Femur (tissue), 1 donor: ENCODE measurements at places on chromosomes 4 and X.

GRCh38 chr4:56477192-56477702 is 9.8 kb downstream of the SRP72 start:
- no peak for DNase-seq

GRCh38 chr4:8437281-8437680 is 3.2 kb downstream of the ACOX3 start:
- DNase-seq = no peak

- no peak for DNase-seq
Measured at GRCh38 chr4:155509555-155509954, 132.8 kb upstream of the MAP9 start.

DNA sequence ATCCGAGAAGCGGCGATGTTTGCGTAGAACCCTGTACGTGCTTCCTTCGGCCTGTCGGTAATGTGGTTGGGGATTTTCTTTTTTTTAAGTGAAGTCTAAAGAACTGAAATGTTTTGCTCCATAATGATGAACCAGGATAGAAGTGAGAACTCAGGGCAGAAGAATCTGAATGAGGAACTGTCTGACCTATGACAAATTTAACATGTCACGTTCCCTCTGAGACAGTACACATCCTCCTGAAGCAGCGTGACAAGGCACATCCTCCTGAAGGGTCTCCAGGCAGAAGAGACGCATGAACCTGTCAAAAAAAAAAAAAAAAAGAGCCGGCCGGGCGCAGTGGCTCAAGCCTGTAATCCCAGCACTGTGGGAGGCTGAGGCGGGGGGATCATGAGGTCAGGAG is 6.2 kb downstream of the CSF2RA start:
- no peak for DNase-seq

DNA sequence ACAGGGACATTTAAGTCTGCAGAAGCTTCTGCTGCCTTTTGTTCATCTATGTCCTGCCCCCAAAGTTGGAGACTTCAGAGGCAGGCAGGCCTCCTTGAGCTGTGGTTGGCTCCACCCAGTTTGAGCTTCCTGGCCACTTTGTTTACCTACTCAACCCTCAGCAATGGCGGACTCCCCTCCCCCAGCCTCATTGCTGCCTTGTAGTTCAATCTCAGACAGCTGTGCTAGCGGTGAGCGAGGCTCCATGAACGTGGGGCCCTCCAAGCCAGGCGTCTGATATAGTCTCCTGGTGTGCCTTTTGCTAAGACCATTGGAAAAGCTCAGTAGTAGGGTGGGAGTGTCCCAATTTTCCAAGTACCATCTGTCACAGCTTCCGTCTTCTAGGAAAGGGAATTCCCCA is 170.1 kb downstream of the CCNG2 start:
- DNase-seq = no peak

DNA sequence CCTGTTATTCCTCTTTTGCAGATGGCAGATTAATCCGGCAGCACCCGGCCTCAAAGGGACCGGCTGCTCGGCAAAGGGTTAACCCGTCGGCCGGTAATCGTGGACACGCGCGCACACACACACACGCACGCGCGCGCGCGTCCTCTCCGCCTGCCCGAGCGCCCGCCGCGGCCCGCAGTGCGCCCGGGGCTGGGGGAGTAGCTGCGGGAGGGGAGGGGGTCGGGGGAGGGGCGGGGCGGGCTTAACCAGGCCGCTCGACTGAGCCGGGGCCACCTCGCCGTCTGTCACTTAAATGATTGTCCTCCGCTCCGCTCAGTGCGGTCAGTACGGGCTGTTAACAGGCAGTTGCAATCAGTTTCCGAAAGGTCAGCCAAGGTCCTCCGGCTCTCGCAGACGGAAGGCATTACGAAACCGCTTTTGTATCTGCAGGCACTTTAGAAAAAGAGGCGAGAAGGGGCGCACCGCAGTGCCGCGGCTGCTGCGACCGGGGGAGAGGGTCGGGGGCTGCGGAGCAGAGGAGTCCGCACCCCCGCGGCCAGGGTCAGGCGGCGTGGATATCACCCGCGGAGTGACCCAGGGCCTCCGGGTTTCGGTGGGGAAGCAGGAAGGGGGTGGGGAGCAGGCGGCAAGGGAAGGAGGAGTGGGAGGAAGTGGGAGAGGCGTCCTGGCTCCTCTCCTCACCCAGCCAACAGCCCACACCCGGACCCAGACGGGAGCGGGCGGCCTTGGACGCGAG is 57.3 kb upstream of the BCOR start:
- DNase-seq = no peak

- DNase-seq = no peak
Measured at GRCh38 chrX:346034-346813, 27.6 kb upstream of the GTPBP6 start.

DNA sequence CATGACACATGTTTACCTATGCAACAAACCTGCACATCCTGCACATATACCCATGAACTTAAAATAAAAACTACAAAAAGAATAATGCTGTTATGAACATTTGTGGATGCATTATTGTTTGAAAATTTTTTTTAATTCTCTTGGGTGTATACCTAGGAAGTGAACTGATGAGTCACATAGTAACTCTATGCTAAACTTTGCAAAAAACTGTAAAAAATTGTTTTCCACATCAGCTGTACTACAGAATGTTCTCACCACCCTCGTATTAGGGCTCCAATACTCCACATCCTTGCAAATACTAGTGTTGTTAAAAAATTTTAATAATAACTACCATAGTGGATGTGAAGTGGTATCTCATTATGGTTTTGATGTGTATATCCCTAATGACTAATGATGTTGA is 33.3 kb upstream of the ZNF280C start:
- DNase-seq = no peak
